ENCODE measurements at places on chromosomes 11 and 22.
A peak's percentile ranks its signal among the peaks of the same experiment; 100 is the strongest.

GRCh38 chr11:119482521-119483011 is 59.6 kb upstream of the THY1 start:
- DNase-seq, result no peak

DNA sequence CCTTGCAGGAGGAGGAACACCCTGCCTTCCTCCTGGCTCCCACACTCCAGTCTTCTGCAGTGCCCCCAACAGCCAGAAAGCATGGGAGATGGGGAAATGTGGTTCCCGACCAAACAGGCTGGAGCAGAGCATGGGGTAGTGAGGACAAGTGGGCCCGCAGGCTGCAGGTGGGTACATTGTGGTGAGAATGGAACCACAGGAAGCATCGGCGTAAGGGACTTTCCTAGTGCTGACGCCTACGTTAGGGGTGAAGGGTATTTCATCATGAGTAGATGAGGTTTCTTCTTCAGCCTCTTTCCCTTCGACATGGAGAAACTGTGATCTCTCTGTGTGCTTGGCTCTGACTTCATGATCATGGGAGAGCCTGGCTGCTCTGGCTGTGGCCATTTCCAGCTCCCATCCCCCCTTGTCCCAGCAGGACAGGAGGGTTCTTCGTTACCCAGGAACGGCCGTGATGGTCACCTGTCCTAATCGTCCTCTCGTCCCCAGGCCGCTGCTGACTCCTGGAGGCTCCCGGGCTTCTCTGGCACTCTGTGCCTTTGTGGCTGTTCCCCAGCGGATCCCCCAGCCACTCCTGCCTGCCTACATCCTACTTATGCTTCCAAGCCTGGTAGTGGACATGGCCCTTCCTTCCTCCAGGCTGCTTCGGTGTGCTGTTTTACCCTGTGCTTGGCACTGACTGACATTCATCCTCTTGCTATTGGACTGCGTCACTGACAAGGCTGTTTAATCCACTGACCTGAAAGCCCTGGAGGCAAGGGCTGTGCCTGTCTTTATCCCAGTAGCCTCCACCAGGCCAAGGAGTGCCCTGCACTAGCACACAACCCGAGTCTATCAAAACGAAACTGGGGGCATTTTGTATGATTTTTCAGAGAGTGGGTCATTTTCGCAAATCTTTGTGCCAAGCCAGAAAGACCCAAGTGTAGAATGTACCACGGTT is 65.2 kb upstream of the CECR2 start:
- DNase-seq, result peak; percentile 43

- no peak for DNase-seq
Observed at GRCh38 chr11:4454021-4454420, 4.9 kb downstream of the OR52K2 start.

DNA sequence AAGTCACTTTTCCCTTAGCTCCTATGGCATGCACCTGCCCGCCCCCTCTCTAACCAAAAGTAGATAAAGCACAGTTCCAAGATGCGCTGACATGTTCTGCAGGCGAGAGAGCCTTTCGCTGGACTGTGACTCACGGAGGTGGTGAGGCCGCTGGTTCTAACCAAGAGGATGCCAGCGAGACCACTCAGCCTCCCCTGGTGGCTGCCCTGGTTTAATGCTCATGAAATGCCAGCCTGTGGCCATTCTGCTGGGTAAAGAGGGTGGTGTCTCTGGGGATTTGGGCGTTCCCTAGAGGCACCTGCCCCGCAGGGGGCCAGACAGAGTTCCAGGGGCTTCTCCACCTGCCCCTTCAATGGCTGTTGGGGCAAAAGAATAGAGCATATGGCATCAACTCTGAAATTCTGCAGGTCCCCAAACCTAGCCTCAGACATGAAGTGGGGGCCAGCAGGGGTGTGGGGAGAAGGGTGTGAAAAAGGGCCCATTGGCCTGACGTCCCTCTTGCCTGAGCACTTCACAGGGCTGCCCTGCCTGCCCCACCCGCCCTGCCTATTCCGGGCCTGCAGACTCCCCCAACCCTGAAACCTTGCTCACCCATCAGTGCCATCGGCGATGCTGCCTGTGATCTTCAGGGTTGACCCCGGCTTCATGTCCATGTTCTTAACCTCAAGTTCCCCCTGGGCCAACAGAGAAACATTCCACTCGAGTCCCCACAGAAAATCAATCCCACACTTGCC is 8.5 kb downstream of the LGALS2 start:
- DNase-seq, result no peak

- DNase-seq, result no peak
Observed at GRCh38 chr11:130815956-130816355, 100.3 kb downstream of the SNX19 start.

GRCh38 chr22:46712288-46712687 is 25.8 kb downstream of the CERK start:
- no peak for DNase-seq

- DNase-seq, result no peak
Observed at GRCh38 chr22:30250039-30250565, 3.5 kb upstream of the LIF start.

DNA sequence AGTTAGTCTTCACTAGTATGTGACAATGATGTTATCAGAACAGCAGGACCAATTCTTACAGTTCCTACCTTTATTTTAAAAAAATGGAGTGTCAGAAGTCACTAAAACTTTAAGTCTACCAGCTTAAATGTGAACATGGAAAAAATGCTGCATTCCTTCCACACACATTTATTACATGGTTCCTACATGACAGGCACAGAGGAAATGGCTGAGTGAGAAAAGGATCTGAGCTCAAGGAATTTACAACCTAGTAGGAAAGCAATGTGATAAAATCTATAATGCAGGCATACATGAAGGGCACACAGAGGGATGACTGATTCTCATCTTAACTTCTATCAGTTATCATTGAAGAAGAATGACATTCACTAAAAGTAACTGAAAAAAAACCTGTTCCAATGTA is 23.0 kb downstream of the CLDN25 start:
- DNase-seq, result no peak
